ENCODE measurements at places on chromosomes 7 and 10.

GRCh38 chr7:139661043-139661440 lies 116.8 kb downstream of the HIPK2 start:
- no peak for DNase-seq

GRCh38 chr10:65416094-65416493 lies 1509.7 kb upstream of the LRRTM3 start:
- no peak for DNase-seq

DNA sequence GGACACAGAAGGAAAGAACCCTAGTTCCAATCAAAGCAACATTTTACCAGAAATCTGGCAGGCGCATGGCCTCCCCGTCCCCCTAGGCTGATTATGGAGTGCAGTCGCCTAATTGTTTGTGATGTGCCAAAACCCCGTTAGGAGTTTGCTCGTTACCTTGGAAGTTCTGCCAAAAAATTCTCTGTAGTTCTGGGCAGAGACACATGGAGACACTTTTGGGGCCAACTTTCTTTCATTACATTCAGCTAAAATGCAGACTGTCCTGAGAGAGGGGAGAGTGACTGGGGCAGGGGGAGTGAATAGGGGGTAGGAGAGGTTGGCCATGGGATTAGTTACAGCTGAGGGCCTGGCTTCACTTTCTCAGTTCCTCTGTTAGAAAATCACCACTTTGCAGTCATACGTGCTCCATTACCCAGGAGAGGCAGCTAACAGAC lies 158.0 kb upstream of the NPVF start:
- no peak for DNase-seq

DNA sequence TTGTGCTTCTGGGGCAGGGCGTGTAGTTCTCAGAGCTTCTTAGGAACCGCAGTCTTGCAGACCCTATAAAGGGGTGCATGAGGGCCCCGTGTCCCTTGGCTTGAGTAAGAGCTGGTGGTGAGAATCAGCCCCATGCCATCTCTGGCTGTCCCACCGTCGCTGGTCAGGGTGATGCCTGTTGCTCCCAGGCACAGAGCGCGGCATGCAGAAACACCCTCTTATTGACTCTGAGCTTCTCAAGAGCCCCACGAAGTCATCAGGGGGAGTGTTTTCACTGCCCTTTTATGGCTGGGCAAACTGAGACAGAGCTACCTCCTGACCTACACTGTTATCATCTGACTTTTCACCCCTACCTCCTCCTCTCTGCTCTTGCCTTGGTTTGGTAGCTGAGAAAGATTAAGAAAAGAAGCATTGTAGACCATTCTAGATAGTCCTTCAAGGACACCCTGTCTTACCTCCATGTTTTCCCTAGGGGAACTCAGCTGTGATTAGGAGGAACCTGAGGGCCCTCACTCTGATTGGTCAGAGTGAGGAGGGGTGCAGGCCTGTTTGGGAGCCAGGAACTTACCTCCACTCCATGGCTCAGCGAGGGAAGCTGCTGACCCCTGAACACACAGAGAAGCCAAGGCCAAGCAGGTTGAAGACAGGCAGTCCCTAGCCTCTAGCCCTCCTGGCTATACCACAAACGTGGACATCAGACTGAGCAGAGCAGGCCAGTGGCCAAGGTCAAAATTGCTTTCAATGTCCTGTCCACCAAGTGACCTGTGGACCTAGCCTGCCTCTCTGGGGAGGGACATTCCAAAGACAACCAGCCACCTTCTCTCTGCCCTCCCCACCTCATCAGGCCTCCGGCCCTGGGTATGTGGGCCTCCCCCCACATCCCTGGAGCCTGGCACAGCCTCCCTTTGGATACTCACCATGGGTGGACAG lies 17.6 kb downstream of the UNC5B start:
- DNase-seq = no peak

GRCh38 chr10:92470026-92470425 lies 103.9 kb downstream of the IDE start:
- DNase-seq = no peak

GRCh38 chr7:152574892-152575548 lies 100.9 kb downstream of the XRCC2 start:
- no peak for DNase-seq

GRCh38 chr7:98946389-98946788 lies 68.1 kb downstream of the TRRAP start:
- no peak for DNase-seq

DNA sequence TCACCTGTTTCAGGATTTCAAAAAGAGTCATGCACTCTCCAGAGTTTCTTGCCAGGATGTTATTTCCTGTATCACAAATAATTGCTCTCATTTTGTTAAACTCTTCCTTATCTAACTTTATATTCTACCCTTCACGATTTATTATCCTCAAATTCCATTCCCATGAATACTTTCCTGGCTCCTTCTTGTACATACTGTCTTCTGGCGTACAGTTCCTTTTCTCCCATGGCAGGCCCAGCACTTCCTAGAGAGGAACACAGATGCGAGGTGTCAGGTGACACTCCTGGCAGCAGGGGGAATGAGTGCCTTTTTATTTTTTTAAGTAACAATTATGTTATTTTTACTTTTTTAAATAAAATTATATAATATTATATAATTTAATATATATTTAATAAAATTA lies 411.9 kb downstream of the TFEC start:
- no peak for DNase-seq

DNA sequence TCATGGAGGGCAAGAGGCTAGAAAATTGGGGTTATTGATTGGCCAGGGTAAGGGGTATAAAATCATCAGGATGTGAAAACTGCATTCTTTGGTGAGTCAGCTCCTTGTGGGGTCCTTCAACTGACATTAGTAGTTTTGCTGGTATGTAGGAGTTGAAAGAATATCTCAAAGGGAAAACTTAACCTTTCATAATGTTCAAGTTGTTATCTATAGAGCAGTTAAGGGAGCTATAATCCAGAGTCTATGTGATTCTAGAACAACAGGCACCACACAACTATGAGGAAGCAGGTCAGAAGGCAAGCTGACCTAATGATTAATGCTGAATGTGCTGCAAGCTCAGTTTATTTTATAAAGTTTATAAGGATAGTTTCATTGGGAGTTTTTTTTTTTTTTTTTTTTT lies 13.7 kb downstream of the PRPS1L1 start:
- no peak for DNase-seq

- DNase-seq = no peak
Measured at GRCh38 chr10:131702531-131703356, 198.1 kb upstream of the PPP2R2D start.

- DNase-seq = no peak
Measured at GRCh38 chr7:27745064-27745583, 5.2 kb downstream of the TAX1BP1 start.

- DNase-seq = no peak
Measured at GRCh38 chr7:97075928-97076327, 41.6 kb upstream of the SDHAF3 start.

- no peak for DNase-seq
Measured at GRCh38 chr7:141710301-141710700, 2.1 kb downstream of the WEE2 start.

DNA sequence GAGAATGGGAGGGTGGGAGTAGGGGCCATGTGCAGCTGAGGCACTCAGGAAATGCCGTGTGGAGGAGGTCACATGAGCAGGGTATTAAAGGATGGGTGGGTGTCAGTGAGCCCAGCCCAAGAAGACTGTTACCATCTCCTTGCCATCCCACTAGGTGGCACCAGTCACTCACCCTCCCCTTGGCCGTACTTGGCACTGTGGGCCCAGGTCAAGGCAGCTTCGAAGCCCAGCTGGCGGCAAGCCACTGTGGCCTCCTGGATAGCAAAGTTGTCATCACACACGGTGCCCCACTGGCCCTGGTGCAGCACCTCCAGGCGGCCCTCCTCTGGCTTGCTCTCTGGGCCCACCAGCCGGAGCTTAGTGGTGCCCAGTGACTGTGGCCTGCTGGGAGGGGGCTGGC lies 5.4 kb downstream of the LOXL4 start:
- DNase-seq = no peak

DNA sequence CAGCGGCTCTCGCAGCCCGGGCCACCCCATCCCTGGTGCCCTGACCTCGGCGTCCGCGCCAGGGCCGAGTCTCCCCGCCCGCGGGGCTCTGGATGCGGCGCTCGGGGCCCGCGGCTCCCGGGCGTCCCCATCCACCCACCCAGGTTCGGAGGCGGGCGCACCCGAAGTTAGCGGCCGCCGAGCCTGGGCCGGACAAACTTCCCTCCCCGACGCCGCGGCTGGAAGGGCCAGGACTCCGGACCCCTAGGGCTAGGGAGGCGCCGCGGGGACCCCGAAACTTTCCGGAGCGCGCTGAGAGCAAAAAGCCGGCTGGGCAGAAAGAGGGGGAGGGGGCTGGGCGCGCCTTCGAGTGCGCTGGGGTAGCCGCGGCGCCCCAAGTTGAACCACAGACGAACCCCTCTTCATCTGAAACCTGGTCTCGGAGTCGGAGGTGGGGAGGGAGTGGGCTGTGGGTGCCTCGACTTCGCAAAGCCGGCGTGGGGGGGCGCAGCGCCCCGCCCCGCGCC lies 3.7 kb upstream of the ELFN1 start:
- no peak for DNase-seq

DNA sequence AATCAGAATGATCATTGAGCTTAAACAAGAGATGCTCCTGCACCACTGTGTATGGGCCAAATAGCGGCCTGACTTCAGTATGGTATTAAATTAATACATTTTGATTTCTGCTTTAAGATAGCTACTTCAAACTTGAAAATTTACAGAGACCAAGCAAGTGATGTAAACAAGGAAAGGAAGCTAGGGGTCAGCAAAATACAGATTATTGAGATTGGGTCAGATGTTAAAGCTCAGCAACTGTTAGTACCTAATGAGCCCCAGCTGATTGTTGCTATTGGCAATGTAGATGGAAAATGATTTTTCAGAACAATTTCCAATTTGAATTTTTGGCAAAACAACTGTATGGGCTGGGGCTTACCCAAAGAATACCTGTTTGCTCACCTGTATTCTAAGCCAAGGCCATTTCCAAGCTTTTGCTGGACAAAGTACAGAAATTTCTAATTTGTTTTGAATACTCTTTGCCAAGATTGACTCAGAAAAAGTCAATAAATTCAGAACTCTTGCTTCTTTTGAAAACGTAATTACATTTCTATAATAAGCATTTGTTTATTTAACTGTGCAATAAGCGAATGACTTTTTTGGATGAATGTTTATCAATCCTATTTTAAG lies 23.0 kb upstream of the DLD start:
- DNase-seq = no peak

- DNase-seq = no peak
Measured at GRCh38 chr10:34104829-34105572, 710.1 kb downstream of the PARD3 start.

- no peak for DNase-seq
Measured at GRCh38 chr10:10886861-10887531, 130.7 kb upstream of the CELF2 start.

DNA sequence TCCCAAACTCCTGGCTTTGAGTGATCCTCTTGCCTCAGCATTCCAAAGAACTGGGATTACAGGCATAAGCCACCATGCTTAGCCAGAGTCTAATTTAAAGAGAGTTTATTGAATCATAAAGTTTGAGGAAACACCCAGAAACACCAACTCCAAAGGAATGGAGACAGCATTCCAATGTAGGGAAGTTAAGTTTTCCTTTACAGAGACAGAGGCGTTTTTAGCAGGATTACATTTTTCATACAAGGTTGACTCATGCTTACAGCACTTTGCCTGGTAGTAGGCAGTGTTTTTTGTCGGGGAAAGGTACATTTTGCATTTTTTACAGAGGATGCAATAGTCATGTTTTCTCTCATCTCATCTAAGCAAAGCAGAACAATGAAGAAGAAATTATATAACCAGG lies 18.9 kb upstream of the OPN4 start:
- no peak for DNase-seq

DNA sequence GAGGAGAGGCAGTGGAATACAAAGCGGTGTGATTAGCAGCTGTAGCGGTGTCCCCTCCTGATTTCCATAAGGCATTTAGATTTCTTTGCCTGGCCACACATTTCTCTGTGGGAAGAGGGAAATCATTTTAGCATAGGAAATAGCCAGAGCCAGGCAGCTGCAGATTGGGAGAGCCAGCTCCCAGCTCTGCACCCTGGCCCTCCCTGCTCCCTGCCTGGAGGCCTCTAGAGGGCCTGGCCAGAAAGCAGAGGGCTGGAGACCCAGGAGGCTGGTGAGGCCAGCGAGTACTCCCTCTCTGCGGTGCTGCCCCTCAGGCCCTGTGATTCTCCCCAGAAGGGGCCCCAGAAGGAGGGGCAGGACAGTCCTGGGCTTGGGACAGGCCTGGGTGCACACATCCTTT lies 85.7 kb downstream of the C10orf105 start:
- no peak for DNase-seq

DNA sequence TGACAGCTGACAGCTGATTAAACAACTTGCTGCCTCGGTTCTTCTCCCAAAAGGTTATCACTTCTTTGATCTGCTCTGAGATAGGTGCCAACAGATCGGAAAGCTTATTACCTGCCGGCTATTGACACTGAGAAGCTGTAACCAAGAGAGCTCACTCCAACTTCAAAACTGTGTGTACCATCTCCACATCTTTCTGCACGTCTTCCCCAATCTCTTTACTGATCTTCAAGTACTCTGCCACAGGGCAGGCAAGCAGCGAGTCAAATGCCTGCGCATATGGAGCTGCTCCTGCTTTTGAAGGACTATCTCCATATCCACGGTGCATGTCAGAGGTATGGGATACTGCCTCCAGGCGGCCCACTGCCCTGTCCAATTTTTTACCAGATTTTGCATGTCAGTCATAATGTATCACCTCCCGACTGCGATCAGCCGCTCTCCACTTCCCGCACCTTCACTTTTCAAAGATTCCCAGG lies 352 bp upstream of the ZNF485 start:
- DNase-seq = no peak

GRCh38 chr10:124520558-124521428 lies 59.2 kb downstream of the LHPP start:
- no peak for DNase-seq

DNA sequence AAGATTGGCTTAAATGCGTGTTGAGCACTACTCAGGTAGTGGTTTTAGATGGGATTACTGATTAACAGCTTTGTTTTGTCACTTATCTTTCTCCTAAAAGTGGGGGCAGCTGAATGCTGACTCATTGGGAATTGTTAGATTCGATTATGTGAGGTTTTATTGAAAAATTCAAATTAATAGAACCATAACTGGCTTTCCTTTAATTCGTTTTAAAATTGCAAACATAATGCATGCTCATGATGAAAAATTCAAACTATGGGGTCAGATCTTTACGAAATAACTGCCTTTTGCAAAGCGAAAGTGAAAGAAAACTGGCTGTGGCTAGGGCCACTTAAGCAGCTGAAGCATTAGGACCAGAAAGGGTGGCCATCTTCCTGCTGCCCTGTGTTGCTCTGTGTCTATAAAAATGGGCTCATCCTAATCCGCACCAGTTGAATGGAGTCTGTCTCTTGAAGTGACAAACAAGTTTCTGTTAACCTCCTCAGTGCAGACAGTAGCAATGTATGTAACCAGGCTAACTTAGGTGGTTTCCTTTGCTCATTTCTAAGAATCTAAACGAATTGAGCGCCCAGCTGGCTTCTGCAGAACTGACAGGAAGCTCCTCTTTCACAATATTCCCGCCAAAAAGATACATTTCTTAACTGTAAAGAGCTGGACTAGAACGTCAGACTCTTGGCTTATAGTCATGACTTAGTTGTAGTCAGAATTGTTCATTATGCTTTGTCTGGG lies 27.8 kb downstream of the DENND10 start:
- DNase-seq = peak; percentile 32
